ENCODE measurements at places on chromosomes 6 and 20.

DNA sequence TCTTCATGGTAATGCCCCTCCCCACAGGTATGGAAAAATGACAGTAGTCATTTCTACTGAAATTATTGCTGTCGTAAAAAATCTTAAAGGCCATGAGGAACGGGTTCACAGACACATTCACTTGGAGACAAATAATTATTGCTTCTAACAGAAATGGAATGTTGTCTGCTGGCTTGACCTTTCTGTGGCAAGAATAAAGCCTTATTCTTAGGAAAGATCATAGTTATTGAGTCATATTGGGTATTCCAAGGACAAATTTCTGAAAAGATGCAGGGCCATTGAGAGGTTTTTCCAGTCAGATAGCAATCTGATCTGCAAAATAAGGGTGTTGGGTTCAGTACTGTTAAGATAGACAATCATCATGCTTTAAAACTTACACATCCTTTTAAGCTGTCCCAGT, 29.2 kb downstream of the AKAP7 start:
- DNase-seq, result no peak

DNA sequence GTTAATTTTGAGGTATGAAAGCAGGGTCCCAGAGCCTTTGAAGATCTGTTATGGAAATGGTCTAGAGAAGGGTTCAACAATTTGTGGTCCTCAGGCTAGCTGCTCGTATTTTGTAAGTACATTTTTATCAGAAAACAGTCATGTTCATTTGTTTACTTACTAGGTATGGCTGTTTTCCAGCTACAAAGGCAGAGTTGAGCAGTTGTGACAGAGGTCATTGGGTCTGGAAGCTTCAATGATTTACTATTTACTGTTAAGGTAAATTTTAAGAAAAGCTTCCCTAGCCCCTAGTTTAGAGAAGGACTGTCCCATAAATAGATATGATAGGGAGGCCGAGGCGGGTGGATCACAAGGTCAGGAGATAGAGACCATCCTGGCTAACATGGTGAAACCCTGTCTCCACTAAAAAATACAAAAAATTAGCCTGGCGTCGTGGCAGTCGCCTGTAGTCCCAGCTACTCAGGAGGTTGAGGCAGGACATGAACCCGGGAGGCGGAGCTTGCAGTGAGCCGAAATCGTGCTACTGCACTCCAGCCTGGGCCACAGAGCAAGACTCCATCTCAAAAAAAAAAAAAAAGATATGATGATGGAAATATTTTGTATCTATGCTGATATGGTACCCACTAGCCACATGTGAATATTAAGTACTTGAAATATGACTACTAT, 538.4 kb upstream of the CITED2 start:
- DNase-seq, result no peak

- no peak for DNase-seq
Measured at GRCh38 chr6:125984311-125984710, 2.0 kb upstream of the TRMT11 start.

DNA sequence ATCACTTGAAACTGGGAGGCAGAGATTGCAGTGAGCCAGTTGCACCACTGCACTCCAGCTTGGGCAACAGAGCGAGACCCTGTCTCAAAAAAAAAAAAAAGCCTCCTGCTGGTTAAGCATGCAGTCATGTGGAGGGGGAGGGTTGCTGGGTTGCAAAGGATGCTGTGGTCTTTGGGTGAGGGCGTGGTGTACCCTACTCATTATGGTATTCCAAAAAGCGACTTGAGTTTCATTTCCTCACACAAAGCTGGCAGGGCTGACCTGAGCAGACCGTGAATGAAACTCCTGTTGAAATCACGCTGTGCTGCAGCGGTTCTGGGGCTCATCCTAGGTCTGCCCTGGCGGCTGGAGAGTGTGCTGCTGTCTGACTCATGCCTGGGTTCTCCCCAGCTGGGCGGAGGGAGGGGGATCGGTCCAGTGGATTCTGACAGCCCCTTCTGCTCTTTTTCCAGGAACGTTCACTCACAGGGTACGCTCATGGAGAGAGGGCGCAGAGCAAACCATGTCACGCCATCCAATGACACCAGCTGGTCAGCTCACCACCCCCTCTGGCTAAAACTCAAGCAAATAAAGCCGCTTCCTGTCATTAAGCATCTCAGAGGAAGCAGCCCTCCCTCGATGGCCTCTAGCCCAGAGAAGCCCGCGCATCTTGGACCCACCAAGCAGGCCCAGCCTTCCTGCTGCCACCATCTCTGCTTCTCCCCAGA, 166.2 kb downstream of the SCML4 start:
- DNase-seq, result no peak

GRCh38 chr20:60009318-60009717, 51.1 kb downstream of the CDH26 start:
- DNase-seq, result no peak

GRCh38 chr20:13220194-13220903, 725 bp upstream of the ISM1 start:
- no peak for DNase-seq

DNA sequence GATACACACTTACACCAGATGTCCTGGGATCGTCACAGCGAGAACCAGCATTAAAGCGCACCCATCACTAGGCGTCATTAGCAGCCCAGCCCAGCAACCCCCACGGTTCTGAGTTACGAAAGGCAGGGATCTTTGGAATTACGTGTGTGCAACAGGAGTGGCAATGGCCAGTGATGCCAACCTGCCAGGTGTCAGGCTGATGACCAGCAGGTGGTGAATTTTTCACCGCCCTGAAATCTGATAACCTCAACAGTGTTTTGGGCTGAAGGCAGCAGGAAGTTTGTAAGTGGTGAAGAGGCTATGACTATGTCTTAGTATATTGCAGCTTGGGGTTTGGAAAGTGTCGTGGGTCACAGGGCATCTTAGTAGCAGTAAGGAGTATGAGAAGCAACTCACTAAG, 166.1 kb downstream of the TMEM242 start:
- no peak for DNase-seq

- no peak for DNase-seq
Measured at GRCh38 chr6:22789315-22789714, 219.9 kb downstream of the HDGFL1 start.

- DNase-seq, result no peak
Measured at GRCh38 chr6:140732155-140732554, 1357.7 kb upstream of the CITED2 start.

DNA sequence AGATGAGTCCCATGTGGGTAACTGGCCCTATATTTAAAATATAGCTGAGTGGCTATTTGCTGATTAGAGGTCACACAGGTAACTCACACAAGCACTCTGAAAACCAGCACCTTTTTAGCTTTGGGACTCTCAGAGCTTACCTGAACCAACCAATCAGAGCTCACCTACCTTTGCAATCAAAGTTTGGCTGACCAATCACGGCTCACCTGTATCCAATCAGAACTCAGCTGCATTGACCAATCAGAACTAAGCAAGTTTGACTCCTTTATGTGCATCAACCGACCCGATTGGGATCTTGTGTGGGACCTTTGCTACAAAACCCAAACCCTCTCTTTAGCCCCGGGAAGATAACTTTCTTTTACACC, 106.8 kb upstream of the NXT1 start:
- no peak for DNase-seq

DNA sequence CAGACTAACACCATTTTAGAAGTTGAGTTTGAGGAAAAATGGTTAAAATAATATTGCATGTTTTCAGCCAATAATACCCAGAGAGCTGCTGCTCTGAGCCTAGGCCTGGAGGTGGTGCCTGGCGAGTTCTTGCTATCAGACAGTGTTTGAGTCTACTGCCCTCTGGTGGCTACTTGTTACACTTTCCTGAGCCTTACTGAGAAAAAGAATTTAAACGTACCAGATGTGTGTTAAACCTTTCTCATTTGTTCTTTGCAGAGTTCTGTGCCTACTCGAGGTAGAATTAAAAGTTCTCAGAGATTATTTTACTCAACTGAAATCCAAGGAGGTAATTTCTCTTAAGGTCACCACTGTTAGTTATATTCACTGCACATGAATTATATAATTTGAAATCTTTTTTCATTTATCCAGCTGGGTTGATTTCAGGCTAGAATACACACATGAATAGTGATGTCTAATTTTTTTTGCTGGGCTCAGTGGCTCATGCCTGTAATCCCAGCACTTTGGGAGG, 38.2 kb downstream of the SHLD1 start:
- peak; percentile 20 for DNase-seq

- DNase-seq, result no peak
Measured at GRCh38 chr6:98833307-98834059, 891 bp upstream of the POU3F2 start.

DNA sequence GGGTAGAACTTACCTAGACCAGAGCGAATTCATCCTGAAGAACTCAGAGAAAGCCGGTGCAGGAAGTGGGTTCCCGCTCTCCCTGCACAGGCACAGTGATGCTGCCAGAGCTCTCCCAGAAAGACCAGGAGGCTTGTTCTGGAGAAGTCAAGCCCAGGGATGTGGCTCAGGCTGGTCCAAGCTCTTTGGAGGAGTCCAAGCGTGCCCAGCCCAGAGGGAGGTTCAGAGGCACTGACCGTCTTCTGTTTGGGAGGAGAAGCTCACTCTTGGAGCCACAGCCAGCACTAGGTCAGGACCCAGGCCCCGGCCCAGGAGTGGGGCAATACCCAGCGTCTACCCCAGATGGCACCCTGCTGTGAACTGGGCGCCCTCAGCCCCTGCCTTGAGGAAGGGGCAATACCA, 1.5 kb upstream of the PMEPA1 start:
- no peak for DNase-seq

DNA sequence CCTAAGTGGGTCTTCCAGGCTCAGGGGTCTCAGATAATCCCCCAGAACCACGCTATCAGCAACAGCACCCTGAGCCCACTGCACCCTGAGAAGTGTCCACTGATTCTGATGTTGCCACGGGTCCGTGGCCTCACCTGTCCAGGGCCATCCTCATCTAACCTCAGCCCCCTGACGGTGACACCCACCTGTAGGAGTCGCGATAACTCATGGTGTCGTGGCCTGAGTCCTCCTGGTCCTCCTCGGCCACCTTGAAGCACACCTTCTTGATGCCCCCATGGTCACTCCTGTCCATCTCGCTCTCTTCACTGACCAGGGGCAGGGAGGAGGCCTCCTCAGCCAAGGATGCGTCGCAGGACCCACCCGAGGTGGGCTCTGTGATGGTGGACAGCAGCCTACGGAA, 182.1 kb downstream of the PREX1 start:
- DNase-seq, result no peak

GRCh38 chr6:31567531-31568370, 4.3 kb upstream of the LTA start:
- DNase-seq, result no peak

DNA sequence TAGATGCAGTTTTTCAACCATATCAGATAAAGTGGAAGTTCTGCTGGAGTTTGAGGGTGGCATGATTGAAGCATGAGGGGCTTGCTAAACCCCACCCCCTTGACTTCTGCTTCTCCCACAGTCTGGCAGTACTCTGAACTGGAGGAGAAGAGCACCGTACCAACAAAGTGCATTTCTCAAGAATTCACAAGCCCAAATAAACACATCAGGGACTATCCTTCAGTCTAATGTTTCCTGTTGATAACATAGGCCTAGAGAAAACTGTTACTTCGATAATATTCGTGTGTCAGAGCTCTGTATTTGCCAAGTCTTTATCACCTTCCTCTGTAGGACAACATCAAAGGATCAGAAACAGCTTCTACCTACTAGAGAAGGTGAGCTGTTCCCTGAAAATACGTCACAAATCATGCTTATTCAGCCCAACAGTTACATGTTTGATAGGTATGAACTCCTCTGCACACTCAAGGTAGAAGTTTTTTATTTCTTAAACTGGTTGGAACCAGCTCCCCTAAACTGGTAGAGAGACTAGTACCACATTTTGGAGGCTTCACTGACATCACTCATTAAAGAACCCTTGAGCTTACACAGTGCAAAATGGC, 153.2 kb upstream of the PRND start:
- no peak for DNase-seq

DNA sequence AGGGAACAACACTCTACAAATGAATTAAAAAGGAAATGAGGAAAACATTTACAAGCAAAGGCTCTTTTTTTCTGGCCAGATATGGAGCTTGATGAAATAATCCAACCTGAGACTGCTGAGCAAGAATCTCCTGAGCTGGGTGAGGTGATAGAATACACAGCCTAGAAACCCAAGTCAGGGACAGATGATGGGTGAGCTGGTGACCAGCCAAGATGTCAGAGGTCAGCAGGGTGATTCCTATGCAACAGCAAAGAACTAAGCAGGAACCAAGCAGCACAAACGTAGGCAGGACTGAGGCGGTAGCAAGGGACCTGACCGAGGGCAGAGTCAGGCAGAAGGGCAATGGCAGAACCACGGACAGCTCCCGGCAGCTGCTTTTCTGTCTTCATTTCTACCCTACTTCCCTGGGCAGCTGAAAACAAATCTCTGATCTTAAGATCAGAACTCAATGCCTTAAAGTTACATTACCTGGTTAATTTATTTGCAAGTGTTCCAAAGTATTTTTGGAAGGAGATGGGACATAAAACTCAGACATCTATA, 75.1 kb downstream of the CDC40 start:
- DNase-seq, result no peak

GRCh38 chr6:112485120-112485826, 138.1 kb downstream of the RFPL4B start:
- DNase-seq, result no peak

- no peak for DNase-seq
Measured at GRCh38 chr20:37294262-37294981, 5.0 kb downstream of the MANBAL start.

DNA sequence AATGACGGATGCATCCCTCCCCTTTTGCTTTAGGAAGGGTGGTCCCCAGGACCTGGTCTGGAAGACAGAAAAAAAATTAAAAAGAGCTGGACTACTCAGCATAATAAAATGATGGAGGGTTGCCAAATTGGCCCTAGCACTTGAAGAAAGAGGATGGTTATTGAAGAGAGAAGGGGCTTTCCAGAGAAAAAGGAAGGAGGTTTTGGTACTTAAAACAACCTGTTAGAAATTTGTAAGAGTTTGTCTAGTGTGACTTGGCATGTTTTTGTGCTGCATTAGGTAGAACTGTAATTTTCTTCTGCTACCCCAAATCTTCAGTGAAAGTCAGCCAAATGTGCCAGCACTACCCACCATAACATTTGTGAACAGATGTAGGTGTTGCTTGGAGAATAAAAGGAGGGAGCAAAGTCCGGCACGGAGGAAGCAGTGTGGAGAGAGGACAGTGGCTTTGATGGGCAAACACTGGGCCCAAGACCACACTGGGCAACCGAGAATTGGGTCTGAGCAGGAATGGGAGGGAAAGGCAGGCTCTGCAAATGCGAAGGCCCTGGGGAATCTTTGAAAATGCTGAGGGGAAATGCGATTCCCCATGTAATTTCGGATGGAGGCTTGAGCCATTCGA, 160.9 kb downstream of the QRSL1 start:
- DNase-seq, result no peak

GRCh38 chr20:17631576-17632319, 50.3 kb downstream of the RRBP1 start:
- no peak for DNase-seq

GRCh38 chr6:35065870-35066269, 75.3 kb downstream of the TCP11 start:
- DNase-seq, result no peak

- no peak for DNase-seq
Measured at GRCh38 chr6:131286469-131287040, 151.3 kb downstream of the AKAP7 start.

GRCh38 chr20:39795401-39796272, 833.5 kb downstream of the DHX35 start:
- DNase-seq, result no peak

Measured in stimulated activated CD4-positive, alpha-beta T cell treated with anti-CD3 and anti-CD28 coated beads, Interleukin-15, amount 100 ng/mL, for 1 hour (primary cell).